ENCODE measurements at places on chromosomes 16 and 17.

DNA sequence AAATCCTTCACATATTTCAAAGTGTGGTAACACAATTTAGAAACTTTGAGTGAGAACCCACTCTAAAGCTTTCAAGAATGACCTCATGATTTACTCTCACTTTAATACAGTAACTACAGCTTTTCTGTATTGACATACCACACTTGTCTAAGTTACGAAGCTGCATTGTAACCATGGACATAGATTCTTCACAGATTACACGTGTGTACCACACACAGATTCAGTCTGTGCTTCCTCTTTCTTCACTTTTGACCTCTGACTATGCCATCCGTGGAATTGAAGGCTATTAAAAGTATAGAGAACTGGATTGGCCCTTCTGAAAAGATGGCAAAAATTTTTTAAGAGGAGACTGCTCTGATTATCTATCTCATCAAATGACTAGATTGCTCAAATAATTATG lies 172.7 kb downstream of the TANC2 start:
- no peak for DNase-seq

DNA sequence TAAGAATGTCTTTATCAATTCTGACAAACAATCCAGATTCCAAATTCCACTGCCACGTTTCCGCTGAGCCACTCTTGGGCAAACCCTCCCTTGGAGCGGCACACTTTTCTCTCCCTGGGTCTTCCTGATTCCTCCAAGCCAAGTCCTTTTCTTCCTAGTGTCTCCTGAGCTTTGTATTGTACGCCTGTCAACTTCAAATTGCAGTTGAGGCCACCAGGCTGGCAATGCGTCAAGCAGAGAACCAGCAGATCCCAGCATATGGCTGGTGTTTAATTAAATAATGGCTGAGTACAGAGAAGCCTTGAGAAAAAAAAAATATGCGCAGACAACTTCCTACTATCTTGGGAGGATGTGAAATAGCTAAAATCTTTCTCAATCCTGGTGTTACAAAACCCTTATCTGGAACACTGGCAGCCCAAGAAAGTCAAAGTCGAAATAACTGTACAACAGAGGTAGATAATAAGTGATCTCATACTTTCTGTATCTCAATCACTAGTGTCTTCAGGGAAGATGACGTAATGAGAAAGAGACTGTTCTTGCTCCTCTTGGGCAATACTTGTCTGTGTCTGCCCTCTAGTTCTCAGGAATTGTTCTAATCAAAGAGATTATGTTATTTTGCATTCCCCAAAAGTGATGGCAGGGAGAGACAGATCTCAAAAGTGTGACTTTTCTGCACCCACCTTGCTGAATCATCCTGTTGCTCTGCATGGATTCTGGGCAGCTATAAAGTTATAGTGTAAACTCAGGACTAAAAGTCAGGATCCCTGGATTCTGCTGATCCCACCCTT lies 15.0 kb downstream of the SMIM36 start:
- DNase-seq, result no peak

DNA sequence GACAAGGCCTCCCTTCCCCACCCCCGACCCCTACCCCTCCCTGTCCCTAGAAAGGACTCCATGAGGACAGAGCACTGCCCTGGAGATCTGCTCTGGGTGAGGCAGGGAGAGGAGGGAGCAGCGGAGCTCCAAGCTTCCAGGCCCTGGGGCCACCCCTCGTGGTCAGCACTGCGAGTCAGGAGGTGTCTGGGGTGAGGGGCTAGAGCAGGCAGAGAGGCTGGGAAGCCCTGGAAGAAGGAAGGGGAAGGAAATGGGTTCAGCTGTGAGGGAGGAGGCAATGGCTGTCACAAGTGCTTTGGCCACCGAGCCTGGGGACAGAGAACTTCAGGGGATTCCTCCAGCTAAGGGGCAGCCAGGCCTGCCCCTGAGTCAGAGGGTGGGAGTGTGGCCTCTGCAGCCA lies 28.2 kb upstream of the DNAI2 start:
- no peak for DNase-seq

GRCh38 chr17:80605326-80606066 lies 60.9 kb downstream of the RPTOR start:
- no peak for DNase-seq

DNA sequence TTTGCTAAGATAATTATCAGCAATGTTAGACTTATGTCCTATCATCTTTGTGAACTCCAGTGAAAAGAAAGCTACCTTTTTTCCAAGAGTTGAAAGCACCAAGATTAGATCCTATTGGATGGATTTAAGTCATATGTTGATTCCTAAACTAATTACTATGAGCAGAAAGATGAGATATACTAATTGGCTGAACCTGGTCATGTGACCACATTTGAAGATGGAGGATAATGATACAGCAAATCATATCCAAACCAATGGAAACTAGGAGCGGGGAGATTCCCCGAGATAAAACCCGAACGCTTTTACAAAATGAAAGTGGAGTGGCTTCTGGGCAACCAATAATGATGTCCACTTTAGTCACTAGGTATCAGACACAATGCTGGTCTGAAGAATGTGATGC lies 1060.2 kb upstream of the EEF2KMT start:
- DNase-seq, result no peak

DNA sequence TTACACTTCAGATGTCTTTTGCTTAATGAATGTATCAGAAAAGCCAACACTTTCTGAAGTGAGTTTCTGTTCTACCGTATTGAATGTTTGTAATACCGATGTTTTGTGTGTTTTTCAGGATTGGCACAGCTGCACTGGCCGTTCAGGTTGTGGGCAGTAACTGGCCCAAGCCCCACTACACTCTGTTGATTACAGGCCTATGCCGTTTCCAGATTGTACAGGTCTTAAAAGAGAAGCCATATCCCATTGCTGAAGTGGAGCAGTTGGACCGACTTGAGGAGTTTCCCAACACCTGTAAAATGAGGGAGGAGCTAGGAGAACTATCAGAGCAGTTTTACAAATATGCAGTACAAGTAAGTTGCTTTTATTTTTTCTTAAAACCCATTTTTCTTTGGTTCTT lies 4.7 kb upstream of the ABCC11 start:
- DNase-seq, result no peak

DNA sequence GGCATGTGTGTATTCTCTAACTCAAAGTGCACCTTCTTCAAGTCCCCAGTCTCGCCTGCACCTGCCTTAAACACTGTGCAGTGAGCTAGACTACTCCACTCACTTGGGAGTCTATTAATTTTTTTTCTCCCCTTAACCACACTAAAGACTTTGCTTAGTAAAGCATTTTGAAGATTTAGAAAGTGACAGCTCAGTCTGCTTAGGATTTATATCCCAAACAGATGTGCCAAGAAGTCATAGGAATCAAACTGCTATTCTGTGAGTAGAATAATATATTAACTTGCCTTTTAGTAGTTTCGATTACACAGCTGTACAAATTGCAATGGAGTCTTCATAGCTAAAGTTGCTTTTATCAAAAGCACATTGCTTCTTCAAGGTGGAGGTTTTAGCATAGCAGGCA lies 47.2 kb upstream of the MED13 start:
- no peak for DNase-seq

DNA sequence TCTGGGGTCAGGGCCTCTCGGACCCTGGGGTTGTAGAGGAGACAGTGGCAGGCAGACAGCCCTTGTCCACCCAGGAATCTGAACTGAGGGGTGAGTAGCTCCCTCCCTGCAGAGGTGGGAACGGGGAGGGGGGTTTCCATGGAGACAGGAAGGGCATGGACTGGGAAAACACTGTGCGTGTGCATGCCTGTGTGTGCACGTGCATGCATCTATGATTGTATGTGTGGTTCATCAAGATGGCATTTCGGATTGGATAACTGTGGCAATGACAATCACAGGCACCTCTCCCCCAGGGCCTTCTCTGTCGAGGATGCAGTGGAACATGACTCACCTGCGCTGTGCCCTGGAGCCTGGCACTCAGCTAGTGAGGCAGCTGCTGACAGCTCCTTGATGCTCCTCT lies 6.1 kb upstream of the CD300C start:
- DNase-seq, result no peak

DNA sequence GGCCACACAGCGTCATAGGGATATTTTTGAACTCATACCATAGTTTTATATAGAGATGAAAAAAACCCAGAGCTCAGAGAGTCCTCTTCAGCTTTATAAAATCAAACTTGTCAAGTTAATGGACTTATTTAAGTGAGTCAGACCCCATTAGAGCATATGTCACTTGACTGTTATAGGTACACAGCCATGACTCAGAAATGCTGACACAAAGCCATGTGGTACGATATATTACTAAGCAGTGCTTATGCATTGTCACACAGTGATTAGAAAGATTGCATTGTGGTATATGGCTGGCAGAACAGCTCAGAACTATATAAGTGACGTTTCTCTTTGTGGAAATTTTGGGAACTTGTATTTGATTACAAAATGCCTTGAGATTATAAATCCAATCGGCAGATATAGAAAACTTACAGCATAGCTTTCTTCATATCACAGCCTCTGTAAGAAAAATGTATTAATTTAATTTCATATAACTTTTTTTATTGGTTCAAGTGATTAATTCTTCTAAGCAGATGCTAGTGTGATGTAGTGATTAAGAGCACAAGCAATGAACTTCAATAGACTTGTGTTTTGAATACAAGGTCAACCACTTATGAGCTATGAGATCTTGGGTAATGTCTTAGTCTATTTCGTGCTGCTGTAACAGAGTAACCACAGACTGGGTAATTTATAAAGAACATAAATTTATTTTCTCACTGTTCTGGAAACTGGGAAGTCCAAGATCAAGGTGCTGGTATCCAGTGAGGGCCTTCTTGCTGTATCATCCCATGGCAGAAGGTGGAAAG lies 25.8 kb upstream of the GINS3 start:
- no peak for DNase-seq

- DNase-seq, result no peak
These were observed 9.7 kb upstream of the KIF18B start for GRCh38 chr17:44956998-44957981.

DNA sequence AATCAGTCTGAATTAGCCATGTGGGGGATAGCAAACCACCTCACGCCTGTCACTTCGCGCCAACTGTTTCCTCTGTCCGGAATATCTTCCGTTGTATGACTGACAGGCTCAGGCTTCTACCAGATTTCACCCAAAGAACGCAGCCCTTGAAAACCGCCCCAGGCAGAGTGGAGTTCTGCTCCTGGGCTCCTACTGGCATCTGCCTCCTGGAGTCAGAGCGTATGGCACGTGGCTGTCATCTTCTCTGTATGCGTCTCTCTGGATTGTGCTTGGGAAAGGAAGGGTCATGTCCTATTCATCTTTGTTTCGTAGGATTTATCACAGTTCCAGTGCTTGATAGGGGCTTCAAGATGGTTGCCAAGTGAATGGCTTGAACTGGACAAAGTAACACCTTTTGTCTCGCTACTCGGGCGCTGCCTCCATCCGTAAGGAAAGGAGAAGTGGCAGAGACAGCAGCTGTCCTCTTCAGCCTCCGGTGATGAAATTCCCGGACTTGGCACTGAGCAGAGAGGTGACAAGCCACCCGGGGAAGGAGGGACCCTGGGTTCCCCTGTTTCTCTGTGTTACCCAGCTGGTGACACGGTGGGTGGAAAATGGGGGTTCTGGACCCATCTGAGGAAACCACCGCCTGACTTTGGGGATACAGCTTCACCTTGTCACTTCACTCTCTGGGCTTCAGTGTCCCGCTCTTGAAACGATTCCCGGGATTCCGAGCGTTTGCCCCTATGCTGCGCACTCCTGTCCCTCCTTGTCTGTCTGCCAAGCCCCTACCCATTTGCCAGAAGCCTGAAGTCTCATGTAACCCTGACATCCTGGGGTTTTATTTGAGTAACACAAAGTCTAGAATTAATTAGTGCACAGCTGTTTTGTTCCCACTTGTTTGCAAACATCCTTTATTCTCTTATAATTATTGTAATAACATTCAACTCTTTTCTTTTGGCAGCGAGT lies 13.9 kb downstream of the KIAA0513 start:
- DNase-seq, result no peak

DNA sequence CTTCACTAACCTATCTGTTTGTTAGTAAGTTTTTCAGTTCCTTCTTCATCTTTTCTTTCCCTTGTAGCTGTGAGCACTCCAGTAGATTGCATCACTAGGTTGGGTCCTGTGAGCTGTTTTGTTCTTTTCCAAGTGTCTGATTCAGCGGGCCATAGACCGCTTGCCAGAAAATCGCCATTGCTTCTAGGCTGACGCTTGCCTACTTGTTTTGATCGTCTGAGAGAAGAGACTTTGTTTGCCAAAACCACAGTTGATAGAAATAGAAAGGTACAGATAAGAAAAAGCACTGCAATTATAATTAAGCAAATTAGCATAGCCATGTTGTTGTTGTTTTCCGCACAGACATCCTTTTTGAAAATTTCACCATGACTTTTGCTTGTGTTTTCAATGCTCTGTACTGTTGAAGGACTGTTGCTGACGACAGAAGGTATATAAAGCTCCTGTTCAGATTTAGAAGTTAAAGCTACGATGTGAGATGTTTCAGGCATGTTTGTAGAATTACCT lies 3.1 kb downstream of the EVI2A start:
- DNase-seq, result no peak

GRCh38 chr16:53234836-53235235 lies 180.0 kb downstream of the CHD9 start:
- DNase-seq, result no peak

- DNase-seq, result no peak
These were observed 160.1 kb upstream of the KIF2B start for GRCh38 chr17:53662608-53663007.

DNA sequence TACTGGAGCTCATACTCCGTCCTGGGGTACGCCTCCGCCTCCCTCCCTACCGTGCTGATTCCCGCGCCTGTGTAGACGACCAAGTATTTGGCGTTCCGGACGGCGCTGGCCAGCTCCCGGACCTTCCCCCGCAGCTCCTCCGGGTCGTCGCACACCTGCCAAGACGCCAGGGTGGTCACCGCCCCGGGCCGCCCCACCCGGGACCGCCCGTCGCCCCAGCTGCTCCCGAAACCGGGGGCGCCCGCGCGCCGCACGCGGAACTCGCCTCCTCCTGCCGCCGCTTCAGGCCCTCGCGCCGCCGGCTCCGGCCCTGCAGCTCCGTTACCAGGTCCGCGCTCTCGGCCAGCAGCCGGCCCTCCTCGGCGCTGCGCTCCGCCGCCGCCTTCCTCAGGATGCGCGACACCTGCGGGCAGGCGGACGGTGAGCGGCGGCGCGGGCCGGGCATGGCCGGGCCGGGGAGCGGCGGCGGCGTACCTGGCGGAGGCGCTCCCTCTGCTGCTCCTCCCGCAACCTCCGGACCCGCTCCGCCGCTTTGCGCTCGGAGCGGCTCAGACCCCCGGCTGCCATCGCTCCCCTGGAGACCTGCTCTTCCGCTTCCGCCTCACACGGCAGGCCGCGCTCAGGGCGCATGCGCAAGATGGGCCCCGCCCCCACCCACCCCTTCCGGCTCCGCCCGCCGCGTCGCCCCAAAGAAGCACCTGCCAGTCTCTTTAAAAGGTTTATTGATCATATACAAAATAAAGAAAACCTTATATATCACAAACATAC lies at the start of gene SIRT7:
SIRT7 (minus strand) TSS at position 612 of the 768 bp plus-strand sequence; CDS start at position 567, 45 bp downstream.
- DNase-seq, result peak; percentile 87

- DNase-seq, result no peak
These were observed 33.6 kb downstream of the TEKT5 start for GRCh38 chr16:10660950-10661635.
